Left lung (tissue), 14 donors: ENCODE measurements at places on chromosomes 5 and 9.

- no peak for DNase-seq
These were observed 28.4 kb upstream of the LTC4S start for GRCh38 chr5:179765400-179765799.

DNA sequence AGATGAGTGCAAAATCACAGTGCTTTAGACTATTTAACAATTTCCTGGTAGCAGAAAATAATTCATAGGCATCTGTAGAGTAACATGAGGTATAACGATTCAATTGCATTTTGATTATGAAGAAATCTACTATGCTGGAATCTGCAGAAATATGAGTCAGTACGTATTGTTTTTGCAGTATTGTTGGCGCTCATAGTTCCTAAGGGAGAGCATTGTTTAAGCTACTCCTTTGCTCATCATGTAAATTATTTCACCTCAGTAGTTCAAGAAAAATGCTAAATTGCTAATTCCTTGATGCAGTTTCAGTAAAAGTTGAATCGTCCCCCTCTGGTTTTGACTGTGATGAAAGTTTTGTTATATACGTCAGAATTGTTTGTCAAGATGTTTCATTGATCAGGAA, 458.4 kb downstream of the HINT1 start:
- no peak for DNase-seq

DNA sequence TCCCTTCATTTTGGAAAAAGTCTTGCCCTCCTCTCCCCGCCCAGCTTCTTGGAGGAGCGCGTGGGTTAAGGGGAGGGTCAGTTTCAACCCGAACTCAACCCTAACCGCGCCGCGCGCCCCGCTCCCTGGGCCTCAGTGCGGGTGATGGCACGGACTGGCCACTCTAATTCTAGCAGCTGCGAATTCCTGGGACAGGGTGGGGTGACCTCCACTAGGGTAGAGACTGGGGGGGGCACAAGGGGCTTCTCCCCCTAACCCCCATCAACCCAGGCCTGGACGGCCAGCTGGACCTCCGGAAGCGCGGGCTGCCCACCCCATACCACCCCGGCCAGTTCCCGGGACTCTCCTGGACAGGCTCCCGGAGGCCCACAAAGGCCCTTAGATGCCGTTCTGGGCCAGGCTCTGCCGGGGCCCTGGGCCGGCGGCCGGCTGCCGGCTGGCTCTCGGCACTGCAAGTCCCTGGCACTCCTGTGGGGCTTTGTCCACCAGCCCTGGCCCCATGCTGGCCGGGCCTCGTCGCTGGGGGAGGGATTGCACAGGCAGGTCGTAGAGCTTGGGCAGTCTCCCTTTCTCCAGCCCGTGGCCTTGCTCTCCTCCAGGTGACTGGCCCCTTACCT, 7.2 kb upstream of the PSD2 start:
- no peak for DNase-seq

DNA sequence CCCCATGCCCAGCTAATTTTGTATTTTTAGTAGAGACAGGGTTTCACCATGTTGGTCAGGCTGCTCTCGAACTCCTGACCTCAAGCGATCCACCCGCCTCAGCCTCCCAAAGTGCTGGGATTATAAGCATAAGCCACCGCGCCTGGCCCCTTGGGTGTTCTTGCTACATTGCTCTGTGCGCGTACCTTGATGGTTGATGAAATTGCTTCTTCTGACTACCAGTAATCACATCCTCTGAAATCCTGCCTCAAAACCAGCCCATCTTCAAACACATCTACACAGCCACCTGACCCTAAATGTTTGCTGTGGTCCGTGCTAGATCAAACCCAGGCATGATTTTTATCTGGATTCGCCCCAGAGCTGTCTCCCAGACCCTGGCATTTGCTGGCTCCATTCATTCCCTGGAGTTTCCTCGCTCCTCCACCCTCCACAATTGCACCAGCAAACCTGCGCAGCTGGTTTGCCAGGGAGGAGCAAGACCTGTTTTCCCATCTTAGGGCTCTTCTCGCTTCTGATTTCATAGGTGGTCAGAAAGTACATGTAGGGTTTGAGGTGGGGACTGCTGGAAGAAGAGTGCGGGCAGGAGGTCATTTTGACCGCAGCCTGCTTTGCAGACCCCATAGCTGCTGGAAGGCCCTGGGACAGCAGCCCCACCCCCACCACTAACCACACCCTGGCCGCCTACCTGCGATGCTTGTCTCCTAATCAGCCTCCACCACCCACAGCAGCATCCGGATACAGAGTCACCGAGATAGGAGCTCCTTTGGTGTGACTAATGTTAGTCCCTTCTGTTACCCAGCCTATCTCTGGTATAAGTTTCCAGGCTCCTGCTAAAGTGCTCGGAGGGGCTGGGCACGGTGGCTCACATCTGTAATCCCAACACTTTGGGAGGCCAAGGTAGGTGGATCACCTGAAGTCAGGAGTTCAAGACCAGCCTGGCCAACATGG, 22.7 kb downstream of the SWI5 start:
- DNase-seq, result no peak

GRCh38 chr5:36523450-36523849, 83.0 kb upstream of the SLC1A3 start:
- DNase-seq, result no peak

- DNase-seq, result no peak
These were observed 28.1 kb downstream of the ARHGAP26 start for GRCh38 chr5:142798099-142798770.

DNA sequence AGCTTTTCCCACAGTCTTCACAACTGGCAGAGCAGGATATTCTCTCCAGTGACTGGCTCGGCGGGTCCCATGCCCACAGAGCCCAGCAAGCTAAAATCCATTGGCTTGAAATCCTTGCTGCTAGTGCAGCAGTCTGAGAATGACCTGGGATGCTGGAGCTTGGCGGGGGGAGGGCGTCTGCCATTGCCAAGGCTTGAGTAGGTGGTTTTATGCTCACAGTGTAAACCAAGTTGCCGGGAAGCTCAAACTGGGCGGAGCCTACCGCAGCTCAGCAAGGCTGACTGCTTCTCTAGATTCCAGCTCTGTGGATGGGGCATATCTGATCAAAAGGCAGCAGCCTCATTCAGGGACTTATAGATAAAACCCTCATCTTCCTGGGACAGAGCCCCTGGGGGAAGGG, 194.1 kb downstream of the CCDC171 start:
- peak; percentile 21 for DNase-seq

DNA sequence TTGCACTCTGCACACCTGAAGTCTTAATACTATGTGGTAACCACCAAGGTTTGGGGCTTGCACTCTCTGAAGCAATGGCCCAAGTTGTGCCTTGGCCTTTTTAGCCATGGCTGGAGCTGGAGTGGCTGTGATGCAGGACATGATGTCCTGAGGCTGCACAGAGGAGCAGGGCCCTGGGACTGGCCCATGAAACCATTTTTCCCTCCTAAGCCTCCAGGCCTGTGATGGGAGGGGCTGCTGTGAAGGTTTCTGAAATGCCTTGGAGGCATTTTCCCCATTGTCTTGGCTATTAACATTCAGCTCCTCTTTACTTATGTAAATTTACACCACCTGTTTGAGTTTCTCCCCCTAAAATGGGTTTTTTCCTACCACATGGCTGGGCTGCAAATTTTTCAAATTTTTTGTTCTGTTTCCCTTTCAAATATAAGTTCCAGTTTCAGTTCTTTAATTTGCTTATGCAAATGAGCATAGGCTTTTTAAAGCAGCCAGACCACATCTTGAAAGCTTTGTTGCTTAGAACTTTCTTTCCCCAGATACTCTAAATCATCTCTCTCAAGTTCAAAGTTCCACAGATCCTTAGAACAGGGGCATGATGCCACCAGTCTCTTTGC, 237.4 kb upstream of the DMAC1 start:
- DNase-seq, result no peak

- DNase-seq, result no peak
These were observed 21.9 kb upstream of the PLIN2 start for GRCh38 chr9:19149230-19149629.
